ENCODE measurements at places on chromosomes 5 and 9.

DNA sequence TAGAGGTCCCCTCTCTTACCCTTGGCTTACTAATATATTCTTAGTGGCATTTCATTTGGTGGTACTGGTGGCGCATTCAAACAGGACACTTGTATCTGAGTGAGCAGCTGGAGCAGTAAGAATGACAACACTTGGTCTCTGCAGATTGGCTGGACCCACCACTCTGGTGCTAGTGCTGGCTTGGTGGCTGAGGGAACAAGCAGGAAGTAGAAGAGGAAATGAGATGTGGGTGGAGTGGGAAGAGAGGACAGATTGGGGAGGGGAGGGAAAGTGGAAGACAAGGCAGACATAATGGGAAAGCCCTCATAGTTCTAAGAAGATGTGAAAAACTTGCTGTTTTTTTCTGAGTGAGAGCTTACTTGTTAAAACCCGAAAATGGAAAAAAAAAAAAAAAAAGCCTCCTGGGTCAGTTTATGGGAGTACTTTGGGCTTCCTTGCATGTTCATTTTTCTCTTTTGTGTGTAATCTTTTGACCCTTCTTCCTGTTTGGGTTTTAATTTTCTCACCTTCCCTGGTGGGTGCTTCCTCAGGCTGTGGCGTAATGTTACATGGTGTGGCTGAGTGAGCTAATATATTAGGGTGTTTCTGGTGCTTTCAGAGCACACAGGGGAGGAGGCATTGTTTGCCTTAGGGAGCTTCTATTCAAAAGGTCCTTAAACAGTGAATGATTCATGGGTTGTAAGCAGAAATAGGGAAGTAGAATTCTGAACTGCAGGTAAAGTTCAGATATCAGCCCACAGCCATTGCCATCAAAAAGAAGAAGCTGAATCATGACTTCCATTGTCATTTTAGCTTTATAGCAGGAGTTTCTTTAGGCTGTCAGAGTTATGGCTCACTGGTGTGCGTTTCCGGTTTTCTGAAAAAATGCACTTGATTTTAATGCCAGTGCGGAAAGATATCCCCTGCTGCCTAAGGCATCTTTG is 52.3 kb downstream of the TLE4 start:
- H3K27me3 ChIP-seq: no peaks in the 10 kb centered on the region
- peak overlapping the region; percentile 26 for H3K27ac ChIP-seq
- peak overlapping the region; percentile 72 for H3K4me3 ChIP-seq
- peaks cover 26% of the 10 kb centered on the region for H3K4me1 ChIP-seq

GRCh38 chr5:149410071-149410470 is 31.0 kb upstream of the IL17B start:
- H3K27ac ChIP-seq: no peak overlapping the region
- H3K4me1 ChIP-seq: no peaks in the 10 kb centered on the region
- ATAC-seq: no peak
- no peaks in the 10 kb centered on the region for H3K36me3 ChIP-seq
- H3K27me3 ChIP-seq: peaks cover 3% of the 10 kb centered on the region

GRCh38 chr9:116269250-116269649 is 115.7 kb downstream of the PAPPA start:
- no peaks in the 10 kb centered on the region for H3K4me1 ChIP-seq
- no peak overlapping the region for H3K27ac ChIP-seq
- ATAC-seq: no peak
- peaks cover 4% of the 10 kb centered on the region for H3K27me3 ChIP-seq

GRCh38 chr5:150321784-150322183 is 19.1 kb upstream of the ARSI start:
- no peaks in the 10 kb centered on the region for H3K36me3 ChIP-seq
- no peak overlapping the region for H3K27ac ChIP-seq
- peaks cover 5% of the 10 kb centered on the region for H3K27me3 ChIP-seq
- no peak for ATAC-seq
- no peaks in the 10 kb centered on the region for H3K4me1 ChIP-seq

- H3K4me3 ChIP-seq: no peak overlapping the region
- no peak overlapping the region for H3K27ac ChIP-seq
- H3K4me1 ChIP-seq: no peaks in the 10 kb centered on the region
Measured at GRCh38 chr9:801399-802071, 40.0 kb upstream of the DMRT1 start.

- H3K4me3 ChIP-seq: no peak overlapping the region
- H3K4me1 ChIP-seq: peaks cover 17% of the 10 kb centered on the region
- ATAC-seq: no peak
- no peaks in the 10 kb centered on the region for H3K36me3 ChIP-seq
- H3K27ac ChIP-seq: no peak overlapping the region
Measured at GRCh38 chr9:91066856-91067255, 265.2 kb downstream of the SYK start.

DNA sequence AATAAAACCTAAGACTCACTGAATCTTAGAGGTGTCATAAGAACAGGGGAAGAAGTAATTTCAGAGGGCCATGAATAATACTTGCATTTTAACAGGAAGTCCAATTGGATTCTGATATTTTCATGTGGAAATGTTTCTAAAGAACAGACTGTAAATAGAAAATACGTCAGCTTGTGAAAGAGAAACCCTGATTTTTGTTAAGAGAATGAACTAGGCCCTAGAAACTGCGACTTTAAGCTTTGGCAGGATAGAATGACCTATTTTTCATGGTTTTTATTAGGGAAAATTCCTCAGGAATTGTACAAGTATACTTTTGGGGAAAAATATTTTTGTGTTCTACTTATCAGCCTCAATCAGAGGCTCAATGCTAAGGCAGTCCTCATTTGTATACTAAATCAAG is 215.5 kb upstream of the ACTBL2 start:
- no peak overlapping the region for H3K27ac ChIP-seq
- H3K27me3 ChIP-seq: peaks cover 7% of the 10 kb centered on the region
- H3K36me3 ChIP-seq: no peaks in the 10 kb centered on the region
- peaks cover 4% of the 10 kb centered on the region for H3K4me1 ChIP-seq
- ATAC-seq: no peak

- H3K27me3 ChIP-seq: peaks cover 6% of the 10 kb centered on the region
- H3K4me3 ChIP-seq: no peak overlapping the region
- no peak for ATAC-seq
- H3K36me3 ChIP-seq: no peaks in the 10 kb centered on the region
- peaks cover 4% of the 10 kb centered on the region for H3K4me1 ChIP-seq
- H3K27ac ChIP-seq: no peak overlapping the region
Measured at GRCh38 chr5:66494437-66494836, 101.8 kb upstream of the MAST4 start.

DNA sequence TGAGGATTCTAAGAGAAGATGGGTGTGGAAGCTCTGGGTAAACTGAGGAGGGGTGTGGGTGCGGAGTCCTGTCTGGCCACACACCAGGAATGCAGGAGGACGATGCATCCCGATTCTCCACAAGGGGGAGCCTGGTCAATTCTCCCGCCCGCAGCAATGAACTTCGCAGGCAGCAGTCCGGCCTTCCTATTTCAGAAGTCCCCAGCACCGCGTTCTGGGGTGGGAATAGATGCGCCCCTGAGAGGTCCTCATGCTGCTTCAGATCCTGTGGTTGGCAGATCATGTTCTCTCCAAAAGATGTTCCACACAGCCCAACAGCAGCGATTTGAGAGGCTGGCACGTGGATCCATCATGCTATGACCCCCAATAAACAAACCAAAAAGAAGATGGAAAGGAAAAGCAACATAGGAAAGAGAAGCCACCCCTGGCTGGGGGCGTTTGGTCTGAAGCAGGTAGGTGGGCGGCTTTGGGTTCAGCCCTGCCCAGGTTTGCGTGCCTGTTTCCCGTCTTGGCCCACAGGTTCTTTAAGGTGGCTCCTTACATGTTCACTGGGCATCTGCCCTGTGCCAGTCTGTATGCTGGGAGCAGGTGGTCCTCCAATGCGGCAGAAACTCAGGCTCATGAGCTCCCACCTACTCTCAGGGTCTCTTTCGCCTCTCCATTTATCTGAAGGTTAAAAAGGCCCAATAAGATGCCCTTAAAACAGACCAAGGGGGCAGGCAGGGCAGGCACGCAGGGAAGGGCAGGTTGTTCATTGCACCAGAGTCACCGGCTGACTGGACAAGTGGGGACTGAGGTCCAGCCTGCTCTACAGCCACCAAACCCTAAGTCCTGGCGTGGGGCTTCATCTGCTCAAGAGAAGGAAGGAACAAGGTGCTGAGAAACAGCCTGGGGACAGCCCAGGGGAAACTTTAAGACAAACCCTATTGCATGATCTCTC is 171.6 kb downstream of the PAX5 start:
- no peaks in the 10 kb centered on the region for H3K4me1 ChIP-seq
- H3K27ac ChIP-seq: no peak overlapping the region

- H3K4me3 ChIP-seq: peak overlapping the region; percentile 68
- H3K4me1 ChIP-seq: peaks cover 14% of the 10 kb centered on the region
- H3K36me3 ChIP-seq: peaks cover 4% of the 10 kb centered on the region
- no peak overlapping the region for H3K27ac ChIP-seq
Measured at GRCh38 chr5:176818391-176819098, 8.2 kb downstream of the UNC5A start.

DNA sequence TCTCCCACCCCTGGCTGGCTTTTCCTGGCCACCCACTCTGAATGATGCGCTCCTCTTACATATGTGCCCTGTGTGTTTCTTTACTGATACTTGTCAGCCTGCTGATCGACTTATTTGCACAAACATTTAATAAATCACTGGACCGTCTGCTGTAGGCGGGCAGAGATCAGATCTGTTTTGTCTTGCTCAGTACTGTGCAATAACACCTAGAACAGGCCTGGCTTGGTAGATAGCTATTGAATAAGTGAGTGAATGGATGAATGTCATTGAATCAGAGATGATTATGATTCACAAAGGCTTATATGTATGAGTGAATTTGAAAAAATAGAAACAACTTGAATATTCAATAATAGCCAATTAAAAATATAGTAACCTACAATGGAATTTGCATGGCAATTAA is 165.1 kb downstream of the RGS3 start:
- peaks cover 4% of the 10 kb centered on the region for H3K4me1 ChIP-seq
- no peak overlapping the region for H3K27ac ChIP-seq
- no peak overlapping the region for H3K4me3 ChIP-seq
- peaks cover 12% of the 10 kb centered on the region for H3K27me3 ChIP-seq

DNA sequence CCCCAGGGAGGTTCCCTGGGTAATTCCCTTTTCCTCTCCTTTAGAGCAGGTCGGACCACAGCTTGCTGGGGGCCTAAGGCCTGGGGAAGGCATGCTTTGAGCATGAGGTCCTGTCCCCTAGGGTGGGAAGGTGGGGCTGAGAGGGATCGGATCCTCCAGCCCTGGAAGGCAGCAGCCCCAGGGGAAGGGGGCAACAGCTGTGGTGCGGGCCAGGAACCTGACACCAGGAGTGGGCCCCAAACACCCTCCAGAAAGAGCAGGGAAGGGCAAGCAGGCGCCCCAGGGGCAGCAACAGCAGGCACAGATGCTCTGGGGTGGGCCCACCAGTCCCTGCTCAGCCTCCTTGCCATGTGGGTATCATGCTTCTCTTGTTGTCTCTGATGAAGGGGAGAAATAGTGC is 3.2 kb upstream of the CORO2A start:
- H3K27ac ChIP-seq: no peak overlapping the region
- H3K4me3 ChIP-seq: no peak overlapping the region
- no peaks in the 10 kb centered on the region for H3K36me3 ChIP-seq
- no peaks in the 10 kb centered on the region for H3K27me3 ChIP-seq
- no peaks in the 10 kb centered on the region for H3K4me1 ChIP-seq
- no peak for ATAC-seq

GRCh38 chr5:172664018-172664417 is 23.0 kb downstream of the NEURL1B start:
- H3K27ac ChIP-seq: no peak overlapping the region
- no peaks in the 10 kb centered on the region for H3K4me1 ChIP-seq
- H3K36me3 ChIP-seq: no peaks in the 10 kb centered on the region
- H3K4me3 ChIP-seq: no peak overlapping the region

GRCh38 chr5:120096413-120096812 is 367.7 kb upstream of the PRR16 start:
- H3K27ac ChIP-seq: no peak overlapping the region
- no peaks in the 10 kb centered on the region for H3K4me1 ChIP-seq
- no peak for ATAC-seq
- H3K36me3 ChIP-seq: no peaks in the 10 kb centered on the region
- no peaks in the 10 kb centered on the region for H3K27me3 ChIP-seq

DNA sequence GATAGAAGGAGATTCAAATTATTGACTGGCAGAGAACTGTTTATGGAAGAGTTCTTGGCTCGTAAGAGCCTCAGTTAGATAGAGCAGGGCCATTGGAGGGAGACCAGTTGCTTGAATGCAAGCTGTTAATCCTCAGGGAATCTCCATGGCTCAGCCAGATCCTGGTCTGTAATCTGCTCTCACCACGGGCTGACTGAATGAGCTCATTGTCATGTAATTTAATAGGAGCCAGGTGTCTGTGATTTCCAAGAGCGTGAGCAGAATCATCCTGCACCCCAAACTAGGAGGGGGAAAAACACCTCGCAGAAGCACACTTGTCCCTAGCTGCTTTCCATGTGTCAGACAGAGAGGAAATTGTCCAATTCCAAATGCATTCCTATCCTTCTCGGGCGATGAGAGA is 19.1 kb upstream of the KCNMB1 start:
- no peak overlapping the region for H3K4me3 ChIP-seq
- H3K27ac ChIP-seq: no peak overlapping the region
- H3K36me3 ChIP-seq: no peaks in the 10 kb centered on the region
- no peaks in the 10 kb centered on the region for H3K27me3 ChIP-seq

GRCh38 chr5:141636413-141637122 is at the start of the genes HDAC3 and RELL2:
Gene HDAC3, minus strand, starts transcription at chr5:141636849. Its CDS starts 59 bp downstream, at chr5:141636790.
Gene RELL2, plus strand, starts transcription at chr5:141636997. Its CDS starts 1,229 bp downstream, at chr5:141638226.
- peak; percentile 88 for ATAC-seq
- no peaks in the 10 kb centered on the region for H3K27me3 ChIP-seq
- peaks cover 44% of the 10 kb centered on the region for H3K4me1 ChIP-seq
- H3K27ac ChIP-seq: peak within 1 kb of the TSS; percentile 87
- H3K36me3 ChIP-seq: peaks cover 74% of the 10 kb centered on the region

GRCh38 chr9:127203681-127204327 is 60.8 kb upstream of the GARNL3 start:
- no peak for ATAC-seq
- no peak overlapping the region for H3K27ac ChIP-seq
- no peak overlapping the region for H3K4me3 ChIP-seq

DNA sequence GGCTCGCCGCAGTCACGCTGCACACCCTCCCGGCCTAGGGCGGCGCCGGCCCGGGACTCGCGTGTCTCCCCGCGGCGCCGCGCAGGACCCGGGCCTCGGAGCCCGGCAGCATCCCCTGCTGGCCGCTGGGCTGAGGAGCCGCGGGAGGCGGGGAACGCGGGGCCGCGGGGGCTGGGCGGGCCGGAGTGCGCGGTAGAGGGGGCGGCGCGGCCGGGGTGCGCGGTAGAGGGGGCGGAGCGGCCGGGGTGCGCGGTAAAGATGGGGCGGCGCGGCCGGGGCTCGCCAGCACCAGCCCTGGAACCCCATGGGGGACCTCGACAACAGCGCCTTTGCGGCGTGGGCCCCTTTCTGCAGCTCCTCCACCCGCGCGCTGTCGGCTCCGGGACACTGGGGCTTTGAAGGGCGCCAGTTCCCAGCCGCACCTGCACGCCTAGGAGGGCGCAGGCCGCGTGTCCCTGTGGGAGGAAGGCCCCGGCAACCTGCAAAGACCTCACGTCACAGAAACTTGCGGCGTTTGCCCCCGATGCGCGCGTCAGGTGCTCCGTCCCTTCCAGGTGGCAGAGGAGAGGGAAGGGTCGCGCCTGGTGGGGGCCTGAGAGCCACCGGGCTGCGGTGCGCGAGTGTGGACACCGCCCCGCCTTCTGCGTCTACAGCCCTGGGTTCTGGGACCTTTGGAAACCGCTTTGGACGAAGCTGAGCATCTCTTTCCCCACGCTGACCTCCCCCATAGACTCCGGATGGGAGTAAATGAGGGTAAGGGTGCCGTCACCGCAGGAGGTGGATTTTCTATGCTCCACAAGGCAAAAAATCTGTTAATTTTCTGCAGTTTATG is 49.6 kb downstream of the NSUN2 start:
- H3K4me1 ChIP-seq: no peaks in the 10 kb centered on the region
- no peak overlapping the region for H3K27ac ChIP-seq
- H3K4me3 ChIP-seq: no peak overlapping the region
- peak; percentile 28 for ATAC-seq
- H3K27me3 ChIP-seq: peaks cover 47% of the 10 kb centered on the region

GRCh38 chr9:81474125-81474524 is 215.2 kb downstream of the TLE1 start:
- H3K4me3 ChIP-seq: no peak overlapping the region
- no peaks in the 10 kb centered on the region for H3K27me3 ChIP-seq
- H3K36me3 ChIP-seq: no peaks in the 10 kb centered on the region
